Activated CD4-positive, alpha-beta T cell treated with anti-CD3 and anti-CD28 coated beads, Interleukin-2, Interleukin-6, amounts not matched to agents 100 ng/mL and 50 ng/mL, durations not matched to agents 16 hours and 8 hours (primary cell): ENCODE measurements at places on chromosomes 11 and 22.

- no peak for DNase-seq
Observed at GRCh38 chr11:71505001-71505400, 22.1 kb upstream of the KRTAP5-7 start.

DNA sequence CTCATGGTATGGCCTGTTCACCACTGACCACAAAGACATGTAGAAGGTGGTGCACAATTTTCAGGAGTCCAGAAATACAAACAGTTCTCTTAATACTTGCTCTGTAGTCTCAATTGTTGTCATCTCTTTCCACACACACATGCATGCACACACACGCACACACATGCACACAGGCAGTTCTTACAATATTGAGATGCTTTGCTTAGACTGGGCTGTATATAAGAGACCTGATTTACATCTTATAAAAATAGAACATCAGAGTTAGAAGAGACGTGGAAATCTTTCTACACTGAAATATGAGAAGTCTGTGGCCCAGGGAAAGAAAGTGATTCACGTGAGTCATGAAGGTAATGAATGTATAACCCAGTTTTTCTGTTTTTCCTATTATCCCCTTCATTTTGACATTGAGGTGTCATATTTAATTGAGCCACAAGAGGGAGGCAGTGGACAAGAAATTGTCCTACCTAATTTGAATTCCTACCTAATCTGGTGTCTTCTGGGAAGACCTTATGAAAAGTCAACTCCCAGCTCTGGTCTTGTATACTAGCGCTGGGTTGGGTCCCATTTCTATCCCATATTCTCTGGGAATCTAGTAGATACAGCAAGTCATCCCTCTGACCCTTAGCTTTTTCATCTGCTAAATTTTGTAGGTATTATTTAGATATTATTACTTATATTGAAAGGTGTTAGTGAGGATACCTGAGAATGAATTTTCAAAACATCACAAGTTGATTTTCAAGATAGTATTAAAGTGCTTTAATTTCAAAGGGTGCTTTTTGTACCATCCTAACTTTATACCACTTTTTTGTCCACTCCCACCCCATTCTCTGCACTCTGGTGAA, 14.9 kb upstream of the MS4A4A start:
- DNase-seq: peak; percentile 55

GRCh38 chr11:45429719-45430118, 143.6 kb upstream of the SYT13 start:
- no peak for DNase-seq

GRCh38 chr11:82792822-82793569, 59.3 kb upstream of the FAM181B start:
- DNase-seq: no peak
